Effector CD4-positive, alpha-beta T cell (primary cell): ENCODE measurements at places on chromosomes 7 and 10.
A peak's percentile ranks its signal among the peaks of the same experiment; 100 is the strongest.

- no peak for DNase-seq
These were observed 125.1 kb downstream of the ANKRD7 start for GRCh38 chr7:118349604-118350003.

GRCh38 chr10:125880719-125881118, 373 bp downstream of the DHX32 start:
- no peak for DNase-seq

DNA sequence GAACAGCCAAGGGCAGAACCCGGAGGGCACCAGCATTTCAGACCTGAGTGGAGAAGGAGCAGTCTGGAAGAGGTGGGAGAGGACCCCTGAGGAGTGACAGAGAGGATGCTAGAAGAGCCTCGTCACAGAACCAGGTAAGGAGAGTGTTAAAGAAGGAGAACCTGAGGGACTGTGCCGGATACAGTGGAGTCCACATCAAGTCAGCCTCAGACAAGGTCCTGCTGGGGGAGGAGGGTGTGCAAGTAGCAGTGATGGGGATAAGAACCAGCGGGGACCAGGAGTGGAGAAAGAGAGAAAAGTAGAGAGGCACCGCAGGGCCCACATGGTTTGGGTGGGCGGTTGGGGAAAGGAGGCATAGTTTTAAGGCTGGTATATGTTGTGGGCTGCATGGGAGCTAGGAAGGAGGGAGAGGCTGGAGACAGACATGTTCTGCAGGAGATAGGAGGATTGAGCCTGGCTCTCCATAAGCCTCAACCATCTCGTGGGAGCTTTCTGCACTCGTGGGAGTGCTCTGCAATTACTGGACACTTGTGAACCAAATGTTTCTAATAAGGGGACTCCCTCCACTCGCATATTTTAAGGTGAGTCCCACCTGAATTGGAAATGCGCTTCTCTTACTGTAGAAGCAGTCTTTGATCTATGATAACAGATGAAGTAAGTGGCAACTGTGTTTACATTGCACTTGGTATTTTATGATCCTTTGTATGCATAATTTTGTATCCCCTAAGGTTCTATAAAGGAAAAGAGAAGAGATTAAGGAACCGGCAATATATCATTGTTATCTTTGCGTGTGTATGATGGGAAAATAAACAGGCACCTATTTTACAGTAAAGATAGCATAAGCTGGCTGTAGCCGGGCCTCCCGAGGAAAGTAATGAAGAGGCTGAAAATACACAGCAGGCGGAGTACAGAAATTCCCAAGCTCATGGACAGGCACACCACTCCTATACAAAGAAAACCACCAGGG, 154.8 kb downstream of the ADAM12 start:
- no peak for DNase-seq

- DNase-seq: no peak
These were observed 15.4 kb downstream of the MXI1 start for GRCh38 chr10:110222641-110223297.

DNA sequence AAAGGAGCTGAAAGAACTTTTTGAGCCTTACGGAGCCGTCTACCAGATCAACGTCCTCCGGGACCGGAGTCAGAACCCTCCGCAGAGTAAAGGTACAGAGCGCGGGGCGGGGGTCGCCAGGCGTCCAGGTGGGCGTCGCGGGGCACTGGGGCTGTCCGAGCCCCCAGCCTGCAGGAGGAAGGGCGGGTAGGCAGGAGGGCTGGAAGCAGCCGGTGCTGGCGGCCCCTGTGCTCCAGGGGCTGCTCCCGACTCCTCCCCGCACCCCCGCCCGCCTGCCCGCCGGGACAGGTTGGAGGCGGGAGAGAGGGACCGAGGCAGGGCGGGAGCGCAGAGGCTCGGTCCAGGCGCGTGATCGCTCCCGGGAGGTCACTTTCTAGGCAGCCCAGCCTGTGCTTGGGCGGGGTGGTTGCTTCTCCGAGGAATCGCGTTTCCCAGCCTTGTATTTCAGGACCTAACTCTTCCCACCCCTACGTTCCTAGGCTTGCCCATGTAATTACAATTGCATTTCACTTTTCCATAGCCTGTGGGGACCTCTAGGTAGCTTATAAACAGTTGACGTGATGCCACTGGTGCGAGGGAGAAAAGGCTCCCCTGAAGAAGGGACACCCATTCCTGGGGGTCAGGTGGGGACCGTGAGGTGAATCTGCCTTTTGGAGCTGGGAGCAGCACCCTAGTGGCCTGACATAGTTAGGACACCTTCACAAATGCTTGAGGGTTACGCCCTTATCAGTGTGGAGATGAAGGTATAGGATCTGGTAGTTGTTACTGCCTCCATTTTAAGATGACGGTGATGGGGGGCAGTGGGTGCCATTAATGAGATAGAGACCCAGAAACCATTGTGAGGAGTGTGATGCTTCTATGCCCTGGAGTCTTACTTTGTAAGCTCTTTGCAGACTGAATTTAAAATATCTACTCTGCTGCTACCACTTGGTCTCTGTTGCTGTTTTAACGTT, 148.2 kb downstream of the CELF2 start:
- peak; percentile 68 for DNase-seq

DNA sequence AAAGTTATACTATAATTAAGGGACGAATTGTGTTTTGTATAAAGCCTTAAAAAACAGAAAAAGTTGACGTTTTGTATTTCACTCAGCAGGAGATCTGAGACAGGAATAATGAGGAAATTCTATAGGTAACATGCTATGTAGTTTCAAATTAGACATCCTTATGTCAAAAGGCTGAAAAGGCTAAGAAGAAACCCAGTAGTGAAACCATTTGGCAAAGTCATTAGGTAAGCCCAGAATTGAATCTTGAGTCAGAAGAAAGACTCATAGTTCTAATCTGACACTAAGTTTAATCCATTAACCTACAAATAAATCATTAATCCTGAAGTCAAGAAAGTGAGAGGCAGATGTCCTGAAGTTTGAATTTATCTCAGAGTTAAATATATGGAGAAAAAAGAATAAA, 79.3 kb downstream of the RNF133 start:
- no peak for DNase-seq

DNA sequence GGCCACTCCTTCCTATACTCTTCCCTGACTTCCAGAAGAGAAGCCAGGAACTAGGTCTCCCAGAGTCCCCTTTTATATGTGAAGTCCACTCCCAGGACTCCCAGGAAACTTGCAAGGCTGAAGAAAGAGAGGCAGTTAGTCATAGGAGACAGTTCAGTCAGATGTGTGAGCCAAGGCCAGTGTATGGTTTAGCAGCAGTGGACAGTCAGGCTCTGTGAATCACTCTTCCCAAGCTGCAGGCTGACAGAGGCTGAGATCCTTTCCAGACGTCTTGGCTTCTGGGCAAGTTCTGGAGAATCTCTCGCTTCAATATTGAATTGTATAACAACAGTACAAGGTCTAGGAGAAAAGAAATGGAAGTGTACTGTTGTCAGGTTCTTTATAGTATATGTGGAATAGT, 26.9 kb downstream of the BLVRA start:
- no peak for DNase-seq

DNA sequence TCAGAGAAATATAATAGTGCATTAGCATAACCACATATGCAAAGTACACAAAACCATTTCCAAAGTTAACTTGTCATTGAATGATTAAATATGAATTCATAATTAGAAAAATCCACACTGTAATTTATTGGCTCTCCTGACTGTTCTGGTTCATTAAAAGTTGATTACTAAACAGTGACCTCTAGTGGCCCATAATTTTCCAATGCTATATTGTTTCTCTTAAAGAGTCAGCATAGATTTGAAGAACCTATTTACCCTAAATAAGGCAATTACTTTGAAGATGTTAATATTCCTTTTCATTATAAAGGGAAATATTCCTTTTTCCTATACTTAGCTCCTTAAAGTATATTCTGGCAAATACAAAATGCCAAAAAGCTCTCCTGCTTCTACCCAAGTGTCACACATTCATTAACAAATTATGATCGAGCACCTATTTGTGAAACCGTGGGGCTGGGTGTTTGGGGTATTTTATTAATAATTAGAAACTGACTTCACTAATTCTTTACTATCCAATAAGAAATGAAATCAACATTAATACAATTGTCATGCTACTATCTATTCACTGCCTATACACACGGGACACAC, 86.2 kb downstream of the HIBADH start:
- no peak for DNase-seq

- DNase-seq: no peak
These were observed 38.9 kb upstream of the YAE1 start for GRCh38 chr7:39527296-39527695.

GRCh38 chr7:138890499-138891445, 90.4 kb downstream of the KIAA1549 start:
- DNase-seq: no peak

- DNase-seq: no peak
These were observed 158.4 kb downstream of the PAXIP1 start for GRCh38 chr7:154844499-154844898.

DNA sequence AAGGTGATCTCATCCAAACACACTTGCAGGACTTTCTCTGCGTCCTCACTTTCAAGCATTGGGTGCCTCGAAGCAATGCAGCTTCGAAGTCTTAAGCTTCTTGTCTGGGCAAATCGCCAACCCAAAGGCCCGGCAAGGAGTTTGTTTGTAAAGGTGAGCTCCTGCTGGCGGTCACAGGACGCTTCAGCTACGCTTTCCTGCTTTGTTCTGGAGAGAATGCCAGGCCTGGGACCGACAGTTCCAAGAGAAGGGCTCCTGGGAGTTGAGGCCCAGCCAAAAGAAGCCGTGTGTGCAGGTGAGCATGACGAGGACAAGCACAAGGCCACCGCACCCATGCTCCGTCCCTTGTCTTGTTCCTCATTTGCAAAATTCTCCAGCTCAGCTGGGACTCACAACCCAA, 106.6 kb upstream of the DOCK1 start:
- no peak for DNase-seq

DNA sequence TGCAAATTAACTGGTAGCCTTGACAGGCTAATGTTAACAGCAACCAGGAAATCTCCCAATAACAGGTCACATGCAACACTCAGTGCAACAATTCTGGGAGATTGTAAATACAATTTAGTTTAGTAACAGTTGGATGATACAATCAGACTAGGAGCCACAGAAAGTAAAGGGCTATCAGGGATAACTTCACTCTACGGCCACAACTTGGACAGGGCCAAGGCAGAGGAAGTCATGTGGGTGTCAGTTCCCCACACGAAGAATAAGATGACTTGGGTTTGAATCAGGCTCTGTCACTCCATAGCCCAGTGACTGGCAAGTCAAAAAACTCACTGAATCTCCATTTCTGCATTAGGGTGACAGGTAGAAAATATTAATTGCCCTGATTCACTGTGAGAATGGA, 217.3 kb upstream of the CCDC6 start:
- DNase-seq: no peak
